Anterior cingulate cortex (tissue), 58 donors: ENCODE measurements at places on chromosomes 2 and 18.

GRCh38 chr2:64214281-64215115 lies 70.3 kb upstream of the PELI1 start:
- DNase-seq = no peak

- DNase-seq = no peak
Observed at GRCh38 chr2:232512602-232513001, 7.6 kb upstream of the PRSS56 start.

GRCh38 chr18:23237524-23238151 lies 102.4 kb downstream of the CABLES1 start:
- DNase-seq = no peak

DNA sequence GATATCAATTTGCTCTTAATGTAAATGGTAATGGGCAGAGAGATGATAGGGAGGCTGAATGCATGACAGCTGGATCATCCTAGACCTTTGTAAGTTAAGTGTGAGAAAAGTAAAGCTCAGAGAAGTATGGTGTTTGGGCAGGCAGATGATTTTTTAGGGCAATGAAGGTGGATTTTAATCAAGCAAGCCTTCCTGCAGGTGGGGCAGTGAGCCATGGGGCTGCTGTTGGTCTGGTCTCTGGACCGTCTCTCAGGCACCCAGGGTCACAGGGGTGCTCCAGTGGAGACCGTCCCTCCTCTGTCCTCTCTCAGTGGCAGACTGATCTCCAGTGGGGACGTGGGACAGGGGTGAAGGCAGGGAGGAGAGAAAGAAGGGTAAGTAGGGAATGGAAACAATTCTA lies 69.8 kb upstream of the STK17B start:
- no peak for DNase-seq

- DNase-seq = no peak
Observed at GRCh38 chr2:46936566-46936965, 21.0 kb upstream of the MCFD2 start.

DNA sequence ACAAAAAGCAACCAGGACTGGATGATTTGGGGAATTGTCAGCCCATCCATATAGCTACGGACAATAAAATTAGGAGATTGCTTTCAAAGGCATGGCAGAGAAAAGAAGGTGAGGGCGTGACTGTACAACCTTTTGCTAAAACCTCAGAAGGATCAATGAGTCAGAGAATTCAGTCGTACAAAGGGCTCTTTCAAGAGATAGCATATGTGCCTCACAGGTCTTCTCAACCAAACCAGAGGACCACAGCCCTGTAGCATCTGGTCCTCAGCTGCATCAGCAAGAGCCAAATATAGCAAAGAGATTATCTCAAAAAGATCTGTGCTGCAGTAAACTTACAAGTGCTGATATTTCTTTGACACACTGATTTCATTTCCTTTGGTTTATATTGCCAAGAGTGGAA lies 149.9 kb upstream of the RAB6C start:
- DNase-seq = no peak

- no peak for DNase-seq
Observed at GRCh38 chr2:200762127-200762526, 49.6 kb upstream of the BZW1 start.

DNA sequence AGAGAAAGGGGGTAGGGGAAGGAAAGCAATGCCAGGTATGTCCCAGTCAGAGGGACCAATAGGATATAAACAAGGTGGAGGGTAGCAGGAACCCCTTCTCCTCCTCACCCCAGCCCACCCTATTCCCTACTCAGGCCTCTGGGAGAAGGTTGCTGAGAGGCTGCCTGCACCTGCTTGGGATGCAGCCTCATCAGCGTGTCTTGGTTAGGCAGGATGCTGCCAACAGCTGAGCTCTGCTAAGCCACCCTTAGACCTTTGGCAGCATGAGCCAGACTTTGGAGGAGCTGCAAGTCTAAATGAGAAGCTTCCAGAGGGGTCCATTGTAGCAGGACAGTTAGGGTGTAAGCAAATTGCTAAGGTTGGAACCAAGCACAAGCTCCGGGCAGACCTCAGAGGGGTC lies 38.2 kb upstream of the CAB39 start:
- DNase-seq = no peak

DNA sequence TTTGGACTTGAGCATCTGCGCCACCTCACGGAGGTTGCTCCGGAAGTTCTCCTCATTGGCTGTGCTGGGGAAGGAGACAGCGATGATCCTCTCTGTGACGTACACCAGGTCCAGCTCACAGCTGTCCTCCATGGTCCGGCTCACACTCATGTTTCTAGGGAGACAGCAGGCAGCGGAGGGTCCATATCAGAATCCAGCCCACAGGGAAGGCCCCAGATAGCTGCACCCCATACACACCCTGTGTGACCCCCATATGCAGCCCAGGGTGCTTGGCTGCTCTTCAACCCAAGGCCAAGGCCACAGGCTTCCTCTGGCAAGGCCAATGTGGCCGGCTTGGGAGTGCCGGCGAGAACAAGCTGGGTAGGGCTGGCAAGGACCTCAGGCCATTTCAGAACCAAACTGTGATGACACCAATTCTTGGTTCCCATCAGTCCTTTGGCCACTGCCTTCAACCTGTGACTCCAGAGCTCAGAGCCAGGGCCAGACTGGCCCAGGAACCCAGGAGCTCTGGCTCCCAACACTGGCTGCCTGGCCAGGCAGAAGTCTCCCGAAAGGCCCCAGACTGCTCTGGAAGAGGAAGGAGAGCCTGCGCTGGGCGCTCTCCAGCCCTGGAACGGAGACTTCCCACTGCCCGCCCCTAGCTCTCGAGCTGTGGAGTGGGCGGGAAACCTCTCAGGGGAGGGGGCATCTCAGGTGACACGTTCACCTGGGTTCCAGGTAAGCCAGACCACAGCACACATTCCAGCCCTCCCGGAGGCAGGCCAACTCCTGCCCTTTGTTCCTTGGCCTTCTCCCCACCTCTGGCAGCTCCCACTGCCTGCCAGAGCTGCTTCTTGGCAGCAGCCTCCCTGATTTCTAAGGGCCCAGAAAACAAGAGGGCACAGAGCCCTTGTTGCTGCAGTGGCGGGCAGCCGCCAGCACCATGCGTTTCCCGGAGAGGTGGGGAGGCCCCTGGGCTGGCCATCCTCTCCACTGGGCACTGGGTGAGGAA lies 104.7 kb downstream of the TNS1 start:
- DNase-seq = peak; percentile 73

DNA sequence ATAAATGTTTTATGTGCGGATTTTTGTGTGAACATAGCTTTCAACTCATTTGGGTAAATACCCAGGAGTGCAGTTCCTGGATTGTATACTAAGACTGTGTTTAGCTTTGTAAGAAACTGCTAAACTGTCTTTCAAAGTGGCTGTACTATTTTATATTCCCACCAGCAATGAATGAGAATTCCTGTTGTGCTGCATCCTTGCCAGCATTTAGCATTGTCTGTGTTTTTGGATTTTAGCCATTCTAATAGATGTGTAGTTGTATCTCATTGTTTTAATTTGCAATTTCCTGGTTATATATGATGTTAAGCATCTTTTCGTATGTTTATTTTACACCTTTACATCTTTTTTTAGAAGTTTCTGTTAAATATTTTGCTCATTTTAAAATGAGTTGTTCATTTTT lies 24.2 kb downstream of the VRK2 start:
- DNase-seq = no peak

GRCh38 chr2:179049546-179050311 lies at the start of gene CCDC141:
CCDC141 (minus strand) TSS chr2:179050137; CDS start chr2:179049941, 196 bp downstream.
- DNase-seq = no peak

GRCh38 chr2:236628256-236628901 lies 58.8 kb downstream of the ACKR3 start:
- DNase-seq = no peak

GRCh38 chr2:193966590-193966989 lies 1690.4 kb upstream of the SLC39A10 start:
- DNase-seq = no peak

- DNase-seq = no peak
Observed at GRCh38 chr2:239819091-239819973, 205.8 kb downstream of the NDUFA10 start.

DNA sequence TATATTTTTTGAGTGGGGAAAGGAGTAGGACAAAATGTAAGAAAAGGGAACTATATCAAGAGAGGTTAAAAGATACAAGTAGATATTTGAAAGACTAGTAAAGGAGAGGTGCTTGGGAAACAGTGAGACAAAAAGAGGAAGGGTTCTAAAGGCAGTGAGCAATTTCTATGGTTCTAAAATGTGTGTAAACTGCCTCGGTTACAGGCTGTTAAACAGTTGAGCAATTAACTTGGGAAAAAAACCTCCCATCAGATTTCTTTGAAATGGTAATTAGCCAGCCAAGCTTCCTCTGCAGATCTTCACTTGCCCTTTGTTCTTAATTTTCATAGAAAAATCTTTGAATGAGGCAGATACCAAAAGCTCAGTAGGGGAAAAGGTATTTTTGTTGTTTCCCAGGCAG lies 238.7 kb upstream of the KCNH7 start:
- no peak for DNase-seq

DNA sequence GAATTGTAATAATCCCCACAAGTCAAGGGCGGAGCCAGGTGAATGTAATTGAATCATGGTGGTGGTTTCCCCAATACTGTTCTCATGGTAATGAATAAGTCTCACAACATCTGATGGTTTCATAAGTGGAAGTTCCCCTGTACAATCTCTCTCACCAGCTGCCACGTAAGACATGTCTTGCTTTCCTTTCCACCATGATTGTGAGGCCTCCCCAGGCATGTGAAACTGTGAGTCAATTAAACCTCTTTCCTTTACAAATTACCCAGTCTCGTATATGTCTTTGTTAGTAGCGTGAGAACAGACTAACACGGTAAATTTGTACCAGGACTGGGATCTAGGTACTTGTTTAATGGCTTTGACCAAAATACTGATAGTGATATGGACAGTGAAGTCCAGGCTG lies 744.3 kb upstream of the REG3G start:
- no peak for DNase-seq

- no peak for DNase-seq
Observed at GRCh38 chr2:2757764-2758163, 426.7 kb upstream of the MYT1L start.

DNA sequence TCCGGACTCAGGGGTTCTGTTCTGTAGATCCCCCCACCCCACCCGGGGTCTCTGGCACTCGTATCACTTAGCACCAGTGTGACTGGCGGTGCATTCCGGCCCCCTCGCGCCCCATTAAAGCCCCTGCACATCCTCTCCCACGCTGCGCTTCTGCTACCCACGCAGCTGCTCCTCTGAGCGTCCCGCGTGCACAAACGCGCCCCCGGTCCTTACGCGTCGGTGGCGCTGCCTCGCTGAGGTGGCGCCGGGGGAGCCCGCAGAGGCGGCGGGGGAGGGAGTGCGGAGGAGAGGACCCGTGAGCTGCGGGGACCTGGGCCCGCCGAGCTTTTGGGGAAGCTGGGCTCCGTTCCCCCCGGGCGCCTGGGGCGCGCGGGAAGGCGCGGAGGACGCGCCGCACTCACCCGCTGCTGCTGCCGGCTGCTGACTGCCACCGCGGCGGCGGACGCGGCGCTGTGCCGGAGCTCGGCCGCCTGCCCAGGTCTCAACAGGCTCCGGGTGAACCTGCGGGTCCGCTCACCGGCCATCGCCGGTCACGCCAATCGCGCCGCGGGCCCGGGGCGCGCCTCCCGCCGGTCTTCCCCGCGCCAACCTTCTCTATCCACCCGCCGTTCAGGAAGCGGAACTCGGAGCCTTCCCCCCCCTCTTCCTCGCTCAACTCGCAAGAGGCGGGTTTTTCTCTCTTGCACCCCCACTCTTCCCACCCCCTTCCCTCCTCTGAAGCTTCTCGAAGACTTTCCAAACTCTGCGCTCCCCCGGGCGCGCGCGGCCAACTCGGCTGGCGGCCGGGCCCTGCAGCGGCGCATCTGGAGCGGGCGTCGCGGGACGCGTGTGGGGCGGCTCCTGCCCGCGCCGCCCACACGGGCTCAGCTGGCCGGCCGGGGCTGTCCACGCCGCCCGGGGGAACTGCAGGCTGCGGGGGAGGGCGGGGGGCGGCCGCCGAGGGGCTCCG lies at the start of gene DOCK10:
Gene DOCK10, minus strand, starts transcription at position 618 of the 949 bp plus-strand sequence. Its CDS starts 94 bp downstream, at position 524.
- no peak for DNase-seq

GRCh38 chr2:78681386-78681785 lies 344.1 kb upstream of the REG3G start:
- DNase-seq = no peak

GRCh38 chr2:231332388-231332787 lies 63.1 kb upstream of the B3GNT7 start:
- DNase-seq = no peak

GRCh38 chr18:26708806-26709716 lies 156.4 kb downstream of the AQP4 start:
- no peak for DNase-seq

DNA sequence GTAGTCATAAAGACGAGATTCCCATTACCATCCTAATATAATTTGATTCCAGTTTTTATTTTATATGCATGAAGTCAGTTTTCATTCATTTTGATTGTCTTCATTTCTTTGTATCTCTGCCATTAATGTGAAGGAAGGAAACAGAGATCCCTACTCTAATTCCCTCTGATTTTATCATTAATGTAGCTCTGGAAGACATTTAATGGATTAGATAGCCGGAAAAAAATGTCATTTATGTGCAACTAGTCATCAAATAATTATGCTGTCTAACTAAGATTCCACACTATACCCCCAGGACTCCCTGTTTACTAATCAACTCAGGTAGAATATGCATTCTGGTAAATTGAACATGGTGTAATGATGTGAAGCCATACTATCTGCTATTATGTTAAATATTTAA lies 19.9 kb downstream of the RHBDD1 start:
- no peak for DNase-seq

DNA sequence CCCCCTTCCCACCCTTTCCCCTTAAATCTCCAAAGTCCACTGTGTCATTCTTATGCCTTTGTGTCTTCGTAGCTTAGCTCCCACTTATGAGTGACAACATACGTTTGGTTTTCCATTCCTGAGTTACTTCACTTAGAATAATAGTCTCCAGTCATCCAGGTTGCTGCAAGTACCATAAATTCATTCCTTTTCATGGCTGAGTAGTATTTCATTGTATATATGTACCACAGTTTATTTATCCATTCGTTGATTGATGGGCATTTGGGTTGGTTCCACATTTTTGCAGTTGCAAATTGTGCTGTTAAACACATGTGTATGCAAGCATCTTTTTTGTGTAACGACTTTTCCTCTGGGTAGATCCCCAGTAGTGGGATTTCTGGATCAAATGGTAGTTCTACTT lies 14.5 kb upstream of the ZNF638 start:
- DNase-seq = no peak

DNA sequence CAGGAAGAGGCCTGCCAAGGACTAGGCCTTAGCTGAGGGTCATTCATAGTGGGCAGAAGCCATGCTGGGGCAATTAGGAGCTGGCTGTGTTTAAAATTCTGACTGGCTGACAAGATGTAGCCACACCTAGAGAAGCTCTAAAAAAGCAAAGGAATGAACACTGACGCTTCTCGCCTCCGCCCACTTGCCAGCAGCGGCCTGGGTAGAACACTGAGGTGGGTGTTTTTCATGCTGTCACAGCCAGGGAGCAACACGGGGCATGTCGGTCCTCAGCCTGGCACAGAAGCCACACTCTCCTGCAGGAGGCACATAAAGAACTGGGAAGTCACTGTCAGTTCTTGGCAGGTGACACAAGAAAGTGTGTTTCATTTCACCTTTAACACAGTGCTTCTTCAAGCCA lies 10.4 kb downstream of the CHST10 start:
- DNase-seq = no peak

GRCh38 chr18:34221971-34222306 lies 2.8 kb downstream of the NOL4 start:
- peak; percentile 49 for DNase-seq

- no peak for DNase-seq
Observed at GRCh38 chr2:23363831-23364230, 21.1 kb upstream of the KLHL29 start.
